Heart left ventricle (tissue), 16 donors: ENCODE measurements at places on chromosomes 11 and 22.

- DNase-seq, result no peak
Observed at GRCh38 chr11:128697645-128698174, 3.8 kb downstream of the FLI1 start.

DNA sequence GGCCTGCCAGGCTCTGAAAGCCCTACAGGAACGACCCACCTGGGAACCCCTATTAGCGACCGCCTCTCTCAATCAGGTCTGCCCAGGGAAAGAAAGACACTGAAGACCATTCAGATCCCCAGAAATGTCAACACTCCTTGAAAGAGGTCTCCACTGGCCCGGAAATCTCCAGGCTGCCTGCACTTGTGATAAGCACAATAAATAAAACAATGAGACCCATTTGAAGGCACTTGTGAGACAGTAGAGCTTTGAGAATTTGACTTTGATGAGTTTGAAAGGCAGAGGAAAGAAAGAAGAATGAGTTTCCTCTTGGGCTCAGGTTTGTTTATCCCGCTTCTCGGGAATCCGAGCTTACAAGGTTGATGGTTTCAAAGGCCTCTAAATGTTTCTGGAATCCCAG lies 416.3 kb downstream of the BUD13 start:
- no peak for DNase-seq

DNA sequence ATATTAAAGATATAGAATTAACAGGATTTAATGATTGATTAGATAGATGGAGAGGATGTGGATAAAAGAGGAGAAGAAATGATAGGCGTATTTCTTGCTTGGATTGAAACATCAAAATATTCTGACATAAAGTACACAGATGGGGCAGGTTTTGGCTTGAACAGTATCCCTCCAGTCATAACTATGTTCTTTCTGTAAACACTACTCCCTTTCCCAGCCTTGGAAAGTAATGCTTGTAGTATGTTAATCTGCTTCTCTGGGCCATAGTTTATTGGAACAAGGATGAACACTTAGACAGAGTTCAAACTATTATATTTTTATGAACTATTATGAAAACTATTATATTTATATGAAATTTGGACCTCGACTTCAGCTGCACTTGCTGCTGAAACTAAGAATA lies 419.2 kb downstream of the AASDHPPT start:
- DNase-seq, result no peak

DNA sequence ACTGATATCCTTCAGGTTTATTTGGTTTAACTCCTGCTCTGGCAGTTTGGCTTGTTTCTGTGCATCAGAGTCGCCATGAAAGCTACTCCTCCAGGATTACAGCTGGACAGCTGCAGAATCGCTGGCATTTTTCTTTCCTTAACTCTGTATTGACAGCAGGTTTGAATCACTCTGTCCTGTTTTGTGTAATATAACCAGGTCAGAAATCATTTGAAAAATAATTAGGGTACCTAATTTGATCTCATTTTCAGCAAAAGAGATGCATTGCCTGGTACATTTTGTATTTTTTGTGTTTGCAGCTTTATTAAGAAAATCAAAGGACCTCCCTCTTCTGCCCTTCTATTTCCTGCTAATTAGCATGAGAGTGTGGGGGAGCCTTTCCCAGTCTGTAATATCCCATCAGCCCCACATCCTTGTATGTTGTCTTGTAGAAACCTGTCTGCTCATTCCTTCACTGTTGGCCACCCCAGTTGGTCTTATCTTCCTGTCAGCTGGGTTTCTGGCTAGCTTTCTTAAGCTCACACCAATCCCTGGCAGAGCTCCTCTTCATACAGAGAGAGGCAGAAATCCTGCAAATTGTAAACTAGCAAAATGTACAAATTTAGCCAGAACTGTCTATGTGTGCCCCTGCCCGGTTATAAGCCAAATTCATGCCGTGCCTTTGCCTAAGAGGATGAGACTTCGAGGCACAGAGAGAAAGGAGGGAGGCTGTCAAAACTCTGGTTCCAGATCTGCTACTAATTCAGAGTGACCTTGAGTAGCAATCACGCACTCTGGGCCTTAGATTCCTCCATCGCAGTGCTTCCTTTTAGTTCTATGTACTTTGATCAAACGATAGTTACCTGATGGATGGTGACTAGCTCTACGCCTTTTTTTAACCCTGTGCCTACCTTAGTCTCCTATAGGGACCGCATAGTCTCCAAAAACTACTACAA lies 200.6 kb downstream of the NAV2 start:
- no peak for DNase-seq

- no peak for DNase-seq
Observed at GRCh38 chr11:87926250-87926970, 248.8 kb downstream of the RAB38 start.

DNA sequence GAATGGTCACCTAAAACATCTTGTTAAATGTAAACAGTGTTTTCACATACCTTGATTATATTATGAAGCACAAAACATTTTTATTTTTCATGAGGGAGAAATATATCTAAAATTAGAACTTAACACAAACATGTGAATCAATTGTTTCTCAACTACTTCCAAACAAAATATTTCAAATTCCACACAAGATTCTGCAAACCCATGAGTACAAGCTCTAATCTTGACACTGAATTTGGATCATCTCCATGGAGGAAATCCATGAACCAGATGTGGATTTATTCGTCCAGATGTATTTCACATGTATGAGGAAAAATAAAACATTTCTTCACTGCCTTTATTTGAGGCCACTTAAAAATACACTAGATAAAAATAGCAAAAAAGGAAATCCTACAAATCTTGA lies 184.2 kb downstream of the SBF2 start:
- no peak for DNase-seq

DNA sequence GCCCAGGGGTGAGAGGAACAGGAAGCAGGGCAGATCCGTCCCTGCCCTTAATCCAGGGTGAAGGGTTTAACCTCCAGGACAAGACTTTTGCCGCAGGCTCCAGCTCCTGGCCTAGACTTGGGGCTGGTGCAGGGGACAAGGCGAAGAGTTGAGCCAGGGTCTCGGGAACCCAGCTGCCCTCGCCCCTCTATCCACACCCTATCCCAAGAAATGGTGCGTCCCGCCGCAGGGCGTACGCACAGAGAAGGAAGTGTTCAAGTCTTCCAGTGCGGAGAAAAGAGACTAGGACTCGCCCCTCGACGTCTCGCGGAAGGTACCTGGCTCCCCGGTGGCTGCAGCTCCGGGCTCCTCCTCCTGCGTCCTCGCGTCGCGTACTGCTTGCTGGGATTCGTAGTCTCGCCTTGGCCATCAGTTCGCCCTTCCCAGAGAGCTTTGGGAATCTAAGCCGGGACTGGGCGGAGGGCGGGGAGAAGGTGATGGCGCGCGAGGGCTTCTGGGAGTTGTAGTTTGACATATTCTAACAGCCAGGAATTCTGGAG lies at the start of gene ZMAT5:
Gene ZMAT5, minus strand, starts transcription at position 376 of the 539 bp plus-strand sequence. CDS start 18,463 bp downstream, outside the sequence.
- peak; percentile 94 for DNase-seq

DNA sequence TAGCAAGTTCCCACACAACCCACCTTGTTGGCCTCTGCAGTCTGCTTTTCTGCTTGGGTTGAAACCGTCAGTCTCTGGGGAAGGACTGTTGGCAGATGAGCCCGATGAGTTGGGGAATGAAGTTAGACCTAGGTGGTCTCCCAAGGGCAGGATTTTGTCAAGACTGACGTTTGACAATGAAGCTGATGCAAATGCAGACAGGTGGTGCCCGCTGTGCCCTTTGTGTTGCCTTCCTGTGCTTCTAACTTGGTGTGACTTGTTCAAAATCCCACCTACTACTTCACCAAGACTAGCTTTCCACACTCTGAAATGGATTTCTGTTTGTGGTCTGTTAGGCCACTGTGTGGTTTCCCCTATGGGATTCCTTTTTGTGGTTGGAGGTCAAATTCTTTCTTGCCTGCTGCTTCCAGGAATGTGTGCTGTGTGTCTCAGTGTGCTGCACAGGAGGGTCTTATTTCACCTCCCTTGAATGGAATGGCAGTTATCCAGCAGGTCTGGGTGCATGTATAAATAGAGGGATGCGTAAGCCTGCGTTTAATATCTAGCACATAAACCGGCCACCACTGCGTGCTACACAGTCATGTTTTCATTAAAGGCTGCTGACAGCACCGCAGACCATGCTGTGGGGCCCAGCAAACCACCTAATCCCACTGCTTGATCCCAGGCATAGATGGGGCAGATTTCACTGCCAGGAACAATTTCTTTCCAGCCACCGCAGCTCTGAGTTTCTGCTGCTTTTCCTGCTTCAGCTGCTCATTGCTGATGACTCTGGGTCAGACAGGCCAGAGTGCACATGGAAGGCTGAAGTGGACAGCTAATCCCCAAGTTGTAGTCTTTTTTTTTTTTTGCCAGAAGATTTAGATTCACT lies 44.8 kb downstream of the ADAMTS8 start:
- no peak for DNase-seq

DNA sequence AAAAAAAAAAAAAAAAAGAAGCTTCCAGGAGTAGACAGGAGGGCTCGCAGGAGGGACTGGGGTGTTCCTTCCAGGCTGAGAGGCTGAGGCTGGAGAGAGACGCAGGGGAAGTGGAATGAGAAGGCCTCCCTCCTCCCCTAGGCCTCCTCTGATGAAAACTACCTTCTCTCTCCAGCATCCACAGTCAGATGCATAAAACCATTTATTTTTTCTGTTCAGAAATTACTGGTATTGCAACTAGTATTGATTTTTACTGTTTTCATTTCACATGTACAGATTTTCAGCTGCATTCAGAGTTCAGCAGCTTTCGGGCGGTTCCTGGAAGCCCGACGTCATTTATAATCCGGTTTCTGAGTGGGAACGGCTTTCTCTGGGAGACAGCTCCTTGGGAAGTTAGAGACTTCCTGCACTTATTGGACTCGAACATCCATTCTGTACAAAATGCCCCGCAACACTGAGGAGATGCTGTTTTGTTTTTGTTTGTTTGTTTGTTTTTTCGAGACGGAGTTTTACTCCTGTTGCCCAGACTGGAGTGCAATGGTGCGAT lies 6.9 kb upstream of the NFAM1 start:
- DNase-seq, result no peak

GRCh38 chr11:119623682-119624081 lies 105.3 kb downstream of the NECTIN1 start:
- DNase-seq, result no peak

DNA sequence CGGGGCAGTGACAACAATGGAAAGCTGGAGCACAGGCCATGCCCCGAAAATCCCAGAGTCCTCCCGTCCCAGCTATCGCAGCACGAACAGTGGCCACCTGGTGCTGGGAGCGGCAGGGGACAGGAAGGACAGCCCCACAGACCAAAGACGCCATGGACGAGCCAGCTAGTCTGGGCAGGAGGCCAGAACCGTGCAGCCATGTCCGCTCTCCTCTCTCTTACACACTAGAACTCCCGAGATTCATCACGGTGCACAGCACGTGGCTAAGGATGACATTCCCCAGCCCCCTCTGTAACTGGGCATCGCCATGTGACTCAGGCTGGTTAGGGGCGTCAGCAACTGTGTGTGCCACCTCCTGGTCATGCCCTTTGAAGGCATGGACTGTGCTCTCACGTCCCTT lies 4.6 kb downstream of the CDPF1 start:
- DNase-seq, result peak; percentile 88

DNA sequence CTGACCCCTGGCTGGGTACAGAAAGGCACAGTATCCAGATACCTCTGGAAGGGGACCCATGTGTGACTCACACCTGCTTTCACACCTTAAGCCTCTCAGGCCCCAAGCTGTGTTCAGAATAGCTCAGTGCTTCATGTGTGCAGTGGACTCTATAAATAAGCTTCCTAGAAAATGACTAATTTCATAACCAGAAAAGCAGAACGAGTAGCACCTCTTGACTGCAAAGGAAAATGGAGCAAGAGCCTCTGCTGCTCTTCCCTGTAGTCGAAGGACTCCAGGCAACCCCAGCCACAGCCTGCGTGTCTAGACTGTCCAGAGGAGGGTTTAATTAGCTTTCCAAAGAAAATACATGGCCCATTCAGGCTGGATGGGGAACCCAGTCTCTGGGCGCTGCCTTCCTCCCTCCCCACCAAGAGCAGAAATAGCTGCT lies 23.1 kb downstream of the PTPN5 start:
- DNase-seq, result no peak

DNA sequence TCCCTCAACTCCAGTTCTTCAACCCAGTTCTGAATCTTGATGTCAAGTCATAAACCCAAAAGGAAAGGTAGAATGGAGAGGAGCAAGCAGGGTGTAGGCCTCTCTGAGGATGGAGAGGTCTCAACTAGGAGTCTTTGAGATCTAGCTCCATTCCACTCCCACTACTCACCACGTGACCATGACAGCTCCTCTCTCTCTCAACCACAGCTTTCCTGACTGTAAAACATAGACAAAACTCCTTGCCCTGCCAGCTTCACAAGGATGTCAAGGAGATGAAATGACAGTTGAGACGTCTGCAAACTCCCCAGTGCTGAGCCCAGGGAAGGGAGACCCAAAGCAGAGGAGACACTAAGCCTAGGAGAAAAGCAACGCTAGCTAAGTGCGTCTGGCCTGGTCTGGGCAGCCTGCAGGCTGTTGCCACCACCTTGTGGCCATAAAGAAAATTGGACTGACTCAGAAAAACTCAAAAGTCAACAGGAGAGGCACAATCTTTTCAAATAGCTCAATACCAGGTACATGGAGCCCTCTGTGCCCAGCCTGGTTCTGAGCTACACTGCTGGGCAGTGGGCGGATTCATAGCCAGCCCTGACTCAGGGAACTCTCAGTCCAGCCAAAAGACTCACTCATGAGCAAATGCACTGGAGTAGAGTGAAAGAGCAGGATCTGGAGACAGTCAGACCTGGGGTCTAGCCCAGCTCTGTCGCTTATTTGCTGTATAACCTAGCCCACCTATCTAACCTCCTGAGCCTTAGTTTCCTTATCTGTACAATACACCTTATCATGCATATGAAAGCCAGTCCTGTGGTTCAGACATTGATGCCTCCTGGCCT lies 3.4 kb downstream of the CLPB start:
- DNase-seq, result no peak

DNA sequence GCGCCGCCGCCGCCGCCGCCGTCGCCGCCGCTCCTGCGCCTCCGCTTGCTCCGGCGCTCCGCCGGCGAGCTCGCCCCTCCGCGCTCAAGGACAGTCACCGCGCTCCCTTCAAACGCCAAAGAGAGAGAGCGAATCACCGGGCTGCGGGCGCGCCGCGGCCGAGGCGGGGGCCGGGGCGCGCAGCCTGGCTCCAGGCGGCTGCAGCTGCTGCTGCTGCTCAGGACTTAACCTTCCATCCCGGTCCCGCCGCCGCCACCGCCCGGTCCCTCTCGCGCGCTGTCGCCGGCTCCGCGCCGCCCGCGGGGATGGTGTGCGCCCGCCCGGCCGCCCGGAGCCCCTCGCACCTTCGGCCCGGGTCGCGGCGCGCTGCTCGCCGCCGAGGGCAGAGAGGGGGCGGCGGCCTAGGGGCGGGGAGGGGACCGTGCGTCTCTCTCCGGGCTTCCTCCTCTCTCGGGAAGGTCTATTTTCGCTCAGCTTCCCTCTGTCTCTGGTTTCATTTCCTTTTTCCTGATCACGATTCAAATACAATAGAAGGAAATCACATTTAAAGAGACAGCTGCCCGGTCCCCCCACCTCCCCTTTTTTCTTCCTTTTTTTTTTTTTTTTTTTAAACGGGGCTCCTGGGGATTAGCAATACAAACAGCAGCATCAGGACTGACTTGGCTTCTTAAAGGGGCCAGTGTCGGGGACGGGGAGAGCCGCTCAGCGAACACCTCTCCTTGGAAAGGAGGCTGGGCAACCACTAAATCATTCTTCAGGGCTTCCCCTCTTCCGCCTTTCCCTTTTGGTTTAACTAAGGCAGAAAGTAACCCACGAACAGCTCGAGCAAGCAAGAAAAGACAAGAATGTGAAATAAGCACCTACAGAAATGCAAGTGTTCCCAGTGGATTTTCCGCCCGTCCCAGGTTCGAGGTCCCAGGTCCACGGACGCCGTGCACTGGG lies 22.1 kb downstream of the LMO2 start:
- DNase-seq, result peak; percentile 69

- no peak for DNase-seq
Observed at GRCh38 chr22:24391836-24392217, 35.6 kb upstream of the ADORA2A start.

GRCh38 chr11:125532668-125533067 lies 36.6 kb upstream of the FEZ1 start:
- DNase-seq, result no peak
